Stimulated activated CD4-positive, alpha-beta T cell treated with anti-CD3 and anti-CD28 coated beads, Interleukin-1b, Interleukin-23, amount 100 ng/mL, for 1 hour (primary cell): ENCODE measurements at places on chromosomes 3 and 15.

DNA sequence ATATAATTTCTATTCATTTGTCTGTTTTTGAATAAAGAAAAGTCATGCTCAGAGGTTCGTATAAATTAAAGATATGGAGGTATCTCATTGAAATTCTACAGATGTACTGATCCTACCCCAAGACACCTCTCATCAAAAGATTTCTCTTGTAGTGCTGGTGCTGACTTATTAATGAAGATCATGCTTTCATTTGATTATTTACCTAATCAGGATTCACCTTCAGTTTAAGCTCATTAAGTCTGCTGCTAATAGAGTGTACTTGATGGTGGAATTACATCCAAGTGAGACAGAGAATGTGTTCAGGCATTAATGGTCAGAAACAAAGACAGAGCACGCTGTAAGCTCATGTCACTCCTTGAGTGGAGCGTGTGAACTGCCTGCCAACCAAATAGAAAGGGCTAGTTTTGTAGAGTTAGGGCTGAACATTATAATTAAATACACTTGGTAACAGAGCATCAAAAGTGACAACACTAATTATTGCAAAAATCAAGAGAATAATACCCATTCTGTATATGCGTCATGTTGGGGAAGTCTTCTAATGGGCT, 45.5 kb downstream of the KBTBD12 start:
- no peak for DNase-seq

DNA sequence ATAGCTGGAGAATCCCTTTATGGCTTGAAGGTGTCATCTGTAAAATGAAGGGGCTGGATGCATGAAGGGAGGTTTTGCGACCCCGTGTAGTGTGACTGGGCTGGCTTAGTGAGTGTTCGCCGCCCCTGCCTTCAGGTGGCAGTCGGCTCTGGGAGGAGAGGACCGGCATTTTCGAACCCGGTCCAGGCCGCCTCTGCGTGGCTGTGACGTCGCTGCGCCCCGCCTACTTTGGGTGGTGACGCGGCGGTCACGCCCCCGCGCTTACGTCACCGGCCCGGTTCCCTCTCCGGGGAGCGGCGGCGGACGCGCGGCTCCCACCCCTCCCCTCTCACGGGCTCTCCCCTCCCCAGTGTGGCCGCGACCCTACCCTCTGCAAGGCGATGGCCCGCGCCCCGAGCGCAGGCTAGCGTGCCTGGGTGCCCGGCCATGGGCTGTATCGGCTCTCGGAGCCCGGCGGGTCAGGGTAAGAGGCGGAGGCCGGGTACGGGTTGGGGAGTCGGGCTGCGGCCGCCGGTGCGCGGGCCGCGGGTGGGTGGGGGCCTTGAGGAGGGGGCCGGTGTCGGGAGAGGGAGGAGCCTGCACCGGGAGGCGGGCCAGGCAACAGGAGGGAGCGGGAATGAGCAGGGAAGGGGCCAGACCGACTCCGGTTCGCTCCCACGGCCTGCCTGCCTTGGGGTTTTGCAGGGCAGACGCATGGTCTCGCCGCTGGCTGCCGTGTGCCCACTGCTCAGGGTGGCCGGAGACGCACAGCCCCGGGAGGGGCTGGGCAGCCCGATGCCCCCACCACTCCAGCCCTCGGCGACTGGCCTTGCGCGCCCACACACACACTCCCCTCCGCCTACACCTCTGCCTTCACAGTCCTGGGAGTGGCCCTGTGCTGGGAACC, 1.5 kb upstream of the FAM131A start:
- peak; percentile 62 for DNase-seq

DNA sequence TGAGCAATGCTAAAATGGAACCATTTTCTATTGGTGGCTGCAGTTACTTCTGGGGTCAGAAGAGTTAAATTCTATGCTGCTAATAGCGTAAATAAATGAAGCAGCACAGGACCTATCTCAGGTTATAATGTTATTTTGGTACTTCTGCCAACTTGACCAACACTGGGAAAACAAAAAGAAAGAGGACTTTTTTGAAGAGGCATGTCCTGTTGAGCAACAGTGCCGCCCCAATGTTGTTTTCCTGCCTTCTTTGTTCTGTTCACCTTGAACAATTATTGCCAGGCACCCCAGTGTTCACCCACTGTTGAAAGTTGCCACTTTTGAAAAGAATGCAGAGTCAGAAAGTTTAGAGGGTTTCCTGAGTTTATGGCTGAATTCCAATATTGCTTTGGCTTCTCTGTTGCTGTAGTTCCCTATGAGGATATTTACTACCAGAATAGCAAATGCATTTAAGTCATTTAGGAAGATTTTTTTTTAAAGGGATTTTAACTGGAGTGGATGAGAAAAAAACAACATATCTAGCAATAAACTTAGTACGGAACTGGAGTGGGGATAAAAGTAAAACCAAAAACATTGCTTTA, 679.0 kb upstream of the DPPA4 start:
- no peak for DNase-seq

GRCh38 chr3:159763602-159764489, 224.8 kb upstream of the IL12A start:
- no peak for DNase-seq

- DNase-seq: no peak
Measured at GRCh38 chr3:17672506-17672905, 69.9 kb downstream of the TBC1D5 start.

GRCh38 chr3:66479532-66479947, 21.3 kb downstream of the LRIG1 start:
- no peak for DNase-seq

GRCh38 chr15:81948751-81949150, 97.1 kb downstream of the MEX3B start:
- no peak for DNase-seq

GRCh38 chr3:153127788-153128187, 34.2 kb upstream of the RAP2B start:
- DNase-seq: no peak

DNA sequence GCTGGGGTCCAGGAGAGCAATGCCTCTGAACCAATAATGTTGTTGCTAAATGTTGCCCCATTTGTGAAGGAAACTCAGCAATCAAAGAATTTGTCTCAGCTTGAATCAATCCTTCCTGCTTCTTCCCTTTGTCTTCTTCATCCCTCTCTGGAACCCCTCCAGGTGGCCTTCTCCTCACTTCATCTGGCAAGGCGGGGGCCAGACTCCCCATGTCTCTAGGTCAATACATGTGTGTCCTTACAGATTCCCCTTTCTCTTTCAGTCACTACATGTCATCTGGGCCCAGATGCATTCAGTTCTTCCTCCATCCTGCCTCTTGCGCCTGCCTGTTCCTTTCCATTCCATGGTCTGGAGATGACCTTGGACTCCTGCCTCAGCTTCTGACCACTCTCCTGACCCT, 8.0 kb upstream of the LTF start:
- DNase-seq: no peak

DNA sequence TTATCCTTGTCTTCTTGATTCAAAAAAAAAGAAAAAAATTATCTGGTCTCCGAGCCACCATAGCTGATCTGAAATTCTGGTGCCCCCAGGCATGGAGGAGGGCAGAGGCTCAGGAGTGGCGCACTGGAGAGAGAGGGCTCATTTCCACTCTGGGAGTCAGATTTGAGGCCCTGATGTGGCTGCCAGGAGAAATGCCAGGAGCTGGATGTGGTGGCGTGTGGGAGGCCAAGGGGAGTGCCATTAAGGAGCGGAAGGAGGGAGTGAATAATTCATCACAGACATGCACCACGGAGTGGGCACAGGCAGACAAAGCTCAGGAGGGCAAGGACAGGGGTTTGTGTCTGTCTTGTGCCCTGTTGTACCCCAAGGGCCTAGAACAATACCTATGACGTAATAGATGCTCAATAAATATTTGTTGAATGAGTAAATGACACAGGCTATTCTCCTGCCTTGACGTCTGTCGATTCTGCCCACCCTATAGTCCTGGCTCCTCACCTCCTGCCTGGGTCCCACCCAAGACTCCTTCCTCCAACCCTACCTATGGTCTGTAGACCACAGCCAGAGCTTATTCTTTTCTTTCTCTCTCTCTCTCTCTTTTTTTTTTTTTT, 12.0 kb upstream of the GRIP2 start:
- DNase-seq: no peak

- DNase-seq: no peak
Measured at GRCh38 chr3:119580067-119580760, 922 bp downstream of the ADPRH start.

- no peak for DNase-seq
Measured at GRCh38 chr15:74239051-74239705, 3.1 kb downstream of the CCDC33 start.

GRCh38 chr3:57142411-57142723, 22.8 kb downstream of the IL17RD start:
- no peak for DNase-seq

DNA sequence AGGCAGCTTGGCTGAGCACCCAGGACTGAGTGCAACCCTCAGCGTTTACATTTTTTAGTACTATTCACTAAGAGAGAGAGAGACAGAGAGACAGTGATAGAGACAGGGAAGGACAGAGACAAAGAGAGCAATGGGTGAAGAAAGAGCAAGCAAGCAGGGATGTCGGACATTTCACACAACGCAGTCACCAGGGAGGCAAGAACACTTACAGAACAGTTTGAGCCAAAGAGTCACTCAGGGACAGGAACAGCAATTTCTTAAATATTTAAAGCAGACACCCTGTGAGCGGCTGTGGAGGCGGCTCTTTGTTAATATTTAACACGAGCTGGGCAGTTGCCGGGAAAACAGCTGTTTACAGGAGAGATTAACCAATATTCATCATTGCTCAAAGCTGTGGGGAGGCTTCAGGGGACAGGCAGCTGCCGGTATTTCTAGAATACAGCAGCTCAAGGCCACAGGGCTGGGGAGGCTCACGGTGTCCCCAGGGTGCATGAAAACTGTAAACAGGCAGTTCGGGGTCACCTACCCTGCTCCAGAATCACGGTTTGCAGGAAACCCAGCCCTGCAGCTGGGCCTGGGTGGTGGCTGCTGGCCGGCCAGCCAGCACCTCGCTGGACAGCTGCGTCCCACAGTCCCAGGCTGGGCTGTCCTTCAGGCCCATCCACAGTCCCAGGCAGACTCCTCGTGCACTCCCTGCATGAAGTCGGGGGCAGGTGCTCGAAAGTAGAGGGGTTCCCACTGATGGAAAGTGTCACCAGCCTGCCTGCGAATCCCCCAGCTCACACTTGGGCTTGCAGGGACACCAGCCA, 38.8 kb upstream of the PCSK6 start:
- DNase-seq: no peak

DNA sequence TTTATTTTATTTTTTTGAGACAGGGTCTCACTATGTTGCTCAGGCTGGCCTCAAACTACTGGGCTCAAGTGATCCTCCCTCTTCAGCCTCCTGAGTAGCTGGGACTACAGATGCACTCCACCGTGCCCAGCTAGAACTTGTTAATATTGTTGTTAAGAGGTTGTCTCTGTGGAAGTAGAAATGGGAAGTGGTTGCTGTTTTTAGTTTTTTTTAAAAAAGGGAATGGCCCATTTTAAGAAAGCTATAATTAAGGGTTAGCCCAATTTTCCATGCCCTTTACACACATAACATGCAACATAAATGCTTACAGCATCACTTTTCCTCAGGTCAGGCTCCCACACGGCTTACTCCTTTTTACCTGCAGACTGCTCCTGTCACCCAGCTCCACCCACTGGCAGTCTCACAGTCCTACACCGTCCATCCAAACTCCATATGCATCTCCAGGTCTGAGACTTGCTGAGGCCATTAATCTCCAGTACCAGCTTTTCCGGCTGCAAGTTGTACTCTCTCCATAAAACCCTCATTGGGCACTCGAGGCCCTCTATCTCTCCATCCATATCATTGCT, 19.8 kb downstream of the MORC1 start:
- DNase-seq: no peak

DNA sequence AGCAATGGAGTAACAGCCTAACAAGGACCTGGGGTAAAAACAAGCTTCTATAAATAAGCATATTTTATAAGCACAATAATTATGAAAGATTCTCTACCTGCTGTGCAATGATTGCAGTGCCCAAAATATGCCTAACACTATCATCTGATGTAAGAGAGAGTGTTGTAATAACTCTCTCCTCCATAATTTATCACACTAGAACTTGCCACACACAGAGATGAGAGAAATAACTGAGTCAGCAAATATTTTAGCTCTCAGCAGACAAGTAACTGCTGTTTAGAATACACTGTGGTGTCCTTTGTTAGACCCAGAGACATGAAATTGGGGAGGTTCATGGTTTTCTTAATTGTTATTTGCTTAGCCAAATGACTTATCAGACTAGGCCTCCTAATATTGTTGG, 105.3 kb upstream of the ACP3 start:
- no peak for DNase-seq

- DNase-seq: peak; percentile 5
Measured at GRCh38 chr15:76057332-76058000, 2.3 kb upstream of the TMEM266 start.

DNA sequence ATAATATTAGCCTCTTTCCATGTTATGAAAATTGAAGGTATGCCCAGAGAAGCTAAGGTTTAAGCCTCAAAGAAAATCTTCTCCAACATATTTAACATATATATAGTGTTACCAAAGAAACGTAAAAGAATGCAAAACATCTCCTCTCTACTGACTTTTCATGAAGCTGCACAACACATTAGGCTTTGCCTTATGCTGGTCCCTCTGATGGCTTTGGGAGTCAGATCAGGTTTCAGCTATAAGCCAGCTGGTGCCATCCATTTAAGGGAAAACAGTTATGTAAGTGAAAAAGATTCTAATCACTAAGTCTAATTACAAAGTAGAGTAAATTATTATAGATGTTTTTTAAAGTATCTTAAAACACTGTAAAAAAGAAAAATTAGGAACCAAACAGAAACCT, 410.5 kb downstream of the LSAMP start:
- DNase-seq: no peak

GRCh38 chr3:174334111-174334510, 525.0 kb upstream of the NAALADL2 start:
- no peak for DNase-seq

GRCh38 chr3:118618247-118619040, 416.2 kb downstream of the IGSF11 start:
- DNase-seq: no peak

GRCh38 chr15:34341381-34342212, 1.3 kb downstream of the NOP10 start:
- no peak for DNase-seq

DNA sequence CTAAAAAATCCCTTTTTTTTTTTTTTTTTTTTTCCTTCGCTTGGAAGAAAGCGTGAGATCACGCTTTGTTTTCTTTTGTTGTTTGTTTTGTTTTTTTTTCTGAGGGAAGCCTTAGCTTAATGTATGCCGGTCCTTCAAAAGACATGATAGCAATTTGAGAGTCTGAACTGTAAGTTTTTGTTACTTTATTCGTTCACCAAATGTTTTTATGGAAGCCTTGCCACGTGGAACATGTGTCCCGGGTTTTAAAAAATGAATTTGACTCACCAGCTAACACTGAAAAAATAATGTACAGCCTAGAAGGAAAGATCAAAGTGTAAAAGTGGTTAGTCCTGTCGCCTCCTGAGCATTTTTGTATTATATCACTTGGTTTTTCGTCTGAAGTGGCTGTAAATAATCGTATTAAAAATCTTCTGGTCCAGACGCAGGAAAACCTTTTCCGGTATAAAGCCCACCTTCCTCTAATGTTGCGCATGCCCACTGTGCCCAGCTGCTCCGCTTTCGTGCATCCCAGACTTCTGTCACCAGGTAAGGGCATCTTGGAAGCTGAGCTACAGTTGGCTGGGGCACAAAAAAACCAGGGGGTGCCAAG, 795 bp upstream of the MYNN start:
- no peak for DNase-seq
